Fibroblast of skin of back (primary cell): ENCODE measurements at places on chromosomes 12 and 14.
A peak's percentile ranks its signal among the peaks of the same experiment; 100 is the strongest.

DNA sequence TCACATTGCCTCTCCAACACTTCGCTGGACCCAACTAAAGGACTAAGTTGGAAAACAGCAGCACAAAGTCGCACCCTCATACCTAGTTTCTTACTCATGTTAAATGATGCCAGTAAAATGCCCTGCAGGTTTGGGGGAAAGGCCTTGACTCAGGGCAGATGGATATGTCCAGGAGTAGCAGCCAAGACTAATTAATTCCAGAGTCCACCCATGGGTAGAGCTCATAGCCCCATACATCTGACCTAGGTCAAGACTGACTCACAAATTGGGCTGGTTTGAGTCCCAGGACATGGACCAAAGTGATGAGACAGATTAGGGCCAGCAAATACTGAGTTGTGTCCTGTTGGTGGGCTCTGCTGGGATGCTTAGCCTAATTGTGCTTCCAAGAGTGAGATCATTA, 224.0 kb upstream of the BTG1 start:
- DNase-seq, result peak; percentile 33

DNA sequence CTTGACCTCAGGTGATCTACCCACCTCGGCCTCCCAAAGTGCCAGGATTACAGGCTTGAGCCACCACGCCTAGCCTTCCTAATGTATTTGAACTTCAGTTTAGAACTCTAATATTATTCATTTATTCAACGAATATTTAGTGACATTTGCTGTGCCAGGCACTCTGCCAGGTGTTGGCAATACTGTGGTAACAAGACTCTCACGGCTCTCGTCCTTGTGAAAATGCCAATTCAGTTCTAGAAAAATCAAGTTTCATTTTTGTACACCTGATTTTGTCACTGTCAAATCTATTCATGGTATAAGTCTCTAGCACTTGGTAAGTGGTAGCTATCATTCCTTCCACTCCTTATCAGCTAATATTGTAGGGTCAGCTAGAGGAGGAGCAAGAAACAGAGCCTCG, 6.3 kb upstream of the PWP1 start:
- DNase-seq, result no peak

DNA sequence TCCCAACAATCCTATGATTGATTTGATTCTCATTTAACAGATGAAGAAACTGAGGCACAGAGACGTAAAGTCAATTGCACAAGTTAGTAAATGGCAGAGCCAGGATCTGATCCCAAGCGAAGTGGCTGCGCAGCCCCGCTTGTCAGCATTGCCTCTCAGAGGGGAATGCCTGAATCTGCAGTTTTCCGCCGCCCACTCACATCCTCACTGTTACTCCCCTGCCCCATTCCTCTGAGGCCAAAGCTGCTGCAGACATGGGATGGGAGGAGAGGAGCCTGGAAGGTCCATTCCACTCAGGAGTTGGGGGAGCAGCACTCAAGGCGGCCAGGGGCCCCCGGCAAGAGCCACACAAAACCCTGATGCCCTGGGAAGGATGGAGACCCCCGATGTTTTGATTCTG, 1.0 kb downstream of the NRIP2 start:
- DNase-seq, result no peak

GRCh38 chr14:98927986-98928385, 344.0 kb downstream of the BCL11B start:
- no peak for DNase-seq

DNA sequence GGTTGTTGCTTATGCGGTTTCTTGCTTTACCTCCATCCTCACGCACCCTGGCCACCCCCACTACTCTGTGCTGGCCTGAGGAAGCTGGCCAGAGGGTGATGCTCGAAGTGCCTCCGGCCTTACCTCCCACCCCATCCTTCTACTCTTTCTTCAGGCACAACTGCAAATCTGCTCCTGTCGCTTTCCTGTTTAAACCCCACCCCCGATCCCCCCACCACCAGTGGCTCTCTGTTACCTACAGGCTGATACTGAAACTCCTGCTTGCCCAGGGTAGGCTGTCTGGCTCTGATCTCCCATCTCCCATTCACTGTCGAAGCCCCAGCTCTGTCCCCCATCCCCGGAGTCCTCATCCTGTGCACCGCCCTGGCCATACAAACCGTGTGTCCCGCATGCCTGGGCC, 111.5 kb downstream of the PRMT8 start:
- no peak for DNase-seq

GRCh38 chr14:22808388-22809209, 6.6 kb downstream of the SLC7A7 start:
- no peak for DNase-seq

DNA sequence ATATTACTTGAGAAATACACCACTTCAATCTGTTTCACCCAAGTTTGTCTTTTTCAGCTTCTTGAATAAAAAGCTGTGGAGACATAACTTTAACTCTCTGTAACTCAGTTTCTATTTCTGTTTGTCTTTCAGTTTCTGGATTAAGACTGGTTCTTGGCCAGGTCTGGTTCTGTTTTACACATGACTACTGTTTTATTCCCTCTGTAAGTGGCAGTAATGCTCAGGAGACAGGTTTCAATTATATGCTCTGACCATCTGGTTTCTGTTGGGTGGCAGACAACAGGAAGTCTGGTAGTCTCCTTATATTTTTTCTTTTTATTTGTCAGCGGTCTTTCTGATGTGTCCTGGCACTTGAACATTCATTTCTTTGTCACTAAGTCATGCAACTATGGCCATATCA, 102.9 kb downstream of the RPS29 start:
- no peak for DNase-seq

- DNase-seq, result peak; percentile 13
Measured at GRCh38 chr14:30681752-30682355, 59.7 kb downstream of the SCFD1 start.

GRCh38 chr12:52436000-52436827, 2.0 kb upstream of the KRT75 start:
- DNase-seq, result no peak

DNA sequence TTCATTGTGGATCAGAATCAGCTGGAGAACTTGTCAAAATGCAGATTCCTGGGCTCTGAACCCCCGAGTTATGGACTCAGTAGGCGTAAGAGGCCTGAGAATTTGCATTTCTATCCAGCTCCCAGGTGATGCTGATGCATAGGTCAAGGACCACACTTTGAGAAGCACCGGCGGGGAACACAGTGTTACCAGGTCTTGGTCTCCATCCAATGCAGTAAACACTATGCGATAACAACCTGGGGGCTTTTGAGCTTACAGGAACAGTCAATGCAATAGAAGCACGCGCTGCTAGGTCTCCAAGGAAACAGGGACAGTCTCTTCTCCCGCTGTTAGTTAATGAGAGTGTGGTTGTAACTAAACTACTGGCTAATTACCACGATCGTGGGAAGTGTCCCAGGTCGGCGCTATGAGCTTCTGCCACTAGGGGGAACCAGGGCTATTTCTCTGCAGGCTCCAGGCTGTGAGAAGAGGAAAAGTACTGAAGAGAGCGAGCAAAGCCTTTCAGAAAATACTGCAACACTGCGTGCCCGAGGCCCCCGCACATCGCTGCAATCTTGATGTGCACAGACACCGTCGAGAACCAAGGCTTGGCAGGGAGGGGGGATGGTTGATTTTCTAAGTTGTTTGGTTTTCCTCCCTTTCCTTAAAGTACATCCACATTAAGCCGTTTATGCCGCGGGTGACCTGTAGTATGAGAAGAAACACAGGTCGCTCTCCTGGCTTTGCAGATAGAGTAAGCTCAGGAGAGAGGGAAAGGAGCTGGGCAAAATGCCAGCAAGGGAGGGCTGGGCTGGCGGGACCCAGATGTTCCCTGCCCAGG, 52.0 kb upstream of the KCNA1 start:
- peak; percentile 67 for DNase-seq

DNA sequence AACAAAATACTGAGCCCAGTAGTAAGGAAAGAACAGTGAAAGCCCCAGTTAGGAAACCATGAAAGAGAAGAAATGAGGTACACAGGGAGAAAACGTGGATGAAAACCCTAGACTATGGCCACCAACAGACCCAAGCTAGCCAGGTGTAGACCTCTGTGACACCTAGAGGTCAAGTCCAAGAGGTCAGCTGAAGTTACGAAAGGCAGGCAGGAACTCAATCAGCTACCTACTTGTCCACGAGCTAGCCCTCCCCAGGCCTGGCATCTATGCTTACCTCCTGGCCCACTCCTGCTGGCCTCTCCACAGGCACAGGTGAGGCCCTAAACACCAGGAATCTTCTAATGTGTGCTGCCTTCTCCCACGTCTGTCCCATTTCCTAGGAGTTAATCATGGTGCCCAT, 48.7 kb downstream of the DPF3 start:
- DNase-seq, result no peak

DNA sequence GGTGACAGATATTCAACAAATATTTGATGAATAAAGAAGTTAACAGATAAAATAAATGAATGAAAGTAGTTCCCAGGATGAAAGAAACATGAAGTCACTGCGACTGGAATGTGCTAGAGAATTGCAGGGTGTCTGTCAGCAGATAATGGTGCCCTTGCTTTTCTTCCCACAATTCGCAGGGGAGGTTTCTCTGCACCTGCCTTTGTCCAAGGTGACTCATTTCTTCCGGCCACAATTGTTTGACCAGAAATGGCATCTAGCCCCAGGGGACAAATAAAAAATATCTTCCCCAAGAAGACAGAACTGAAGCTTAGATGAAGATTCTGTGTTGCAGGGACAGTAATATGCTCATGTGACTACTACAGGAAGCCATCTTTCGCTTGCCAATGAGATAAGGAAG, 316.1 kb upstream of the TBX3 start:
- DNase-seq, result peak; percentile 46

- DNase-seq, result peak; percentile 30
Measured at GRCh38 chr12:19525274-19525673, 86.0 kb downstream of the AEBP2 start.

DNA sequence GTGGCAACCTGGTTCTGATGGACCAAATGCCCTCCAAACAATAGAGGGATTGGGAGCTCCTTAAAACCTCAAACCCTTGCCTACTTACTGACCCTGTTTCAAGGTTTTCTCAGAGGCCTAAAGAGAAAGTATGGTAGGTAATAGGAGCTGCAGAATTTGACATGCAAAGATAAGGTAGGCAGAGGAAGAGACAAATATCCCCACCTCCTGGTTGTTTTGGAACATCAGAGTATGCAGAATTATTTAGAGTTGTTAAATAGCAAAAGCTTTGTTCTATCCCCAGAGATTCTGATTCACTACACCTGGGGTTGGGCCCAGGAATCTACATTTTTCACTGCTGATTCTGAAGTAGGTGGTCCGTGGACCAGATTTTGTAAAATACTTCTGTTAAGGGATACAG, 421.2 kb downstream of the SOX5 start:
- no peak for DNase-seq

DNA sequence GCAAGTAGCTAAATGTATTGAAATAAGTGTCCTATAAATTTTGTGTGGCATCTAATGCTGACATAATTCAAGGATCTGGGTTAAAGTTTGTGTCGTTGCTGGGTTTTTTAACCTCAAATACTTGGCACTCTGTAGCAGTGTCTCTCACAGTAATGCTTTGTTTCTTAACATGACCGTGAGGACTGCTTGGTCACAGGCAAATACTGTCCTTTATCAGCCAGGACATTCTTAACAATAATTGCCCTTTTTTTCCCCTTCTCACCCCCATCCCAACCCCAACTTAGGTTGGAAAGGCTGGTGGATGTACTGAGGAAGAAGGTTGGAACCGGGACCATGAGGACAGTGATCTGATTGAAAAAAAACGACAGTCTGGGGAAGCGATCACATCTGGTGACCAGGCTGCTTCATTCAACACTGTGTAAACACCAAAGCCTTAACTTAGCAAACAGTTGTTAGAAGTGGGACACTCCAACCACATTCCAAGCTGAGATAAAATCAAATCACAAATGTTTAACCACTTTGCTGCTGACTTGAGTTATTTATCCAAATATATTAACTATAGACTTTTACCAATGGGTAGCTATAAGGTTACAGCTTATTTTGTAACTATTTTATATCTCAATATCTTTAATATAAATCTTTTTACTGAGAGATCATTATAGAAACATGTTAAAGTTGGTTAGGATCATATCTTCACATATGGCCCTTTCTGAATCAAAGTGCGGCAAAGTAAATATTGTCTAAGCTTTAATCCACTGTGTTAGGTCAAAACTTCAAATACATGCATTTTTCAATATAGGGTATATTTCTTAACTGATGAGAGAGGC, 48.2 kb downstream of the FOXA1 start:
- DNase-seq, result peak; percentile 36

GRCh38 chr12:43586646-43587245, 34.7 kb upstream of the ADAMTS20 start:
- peak; percentile 4 for DNase-seq

DNA sequence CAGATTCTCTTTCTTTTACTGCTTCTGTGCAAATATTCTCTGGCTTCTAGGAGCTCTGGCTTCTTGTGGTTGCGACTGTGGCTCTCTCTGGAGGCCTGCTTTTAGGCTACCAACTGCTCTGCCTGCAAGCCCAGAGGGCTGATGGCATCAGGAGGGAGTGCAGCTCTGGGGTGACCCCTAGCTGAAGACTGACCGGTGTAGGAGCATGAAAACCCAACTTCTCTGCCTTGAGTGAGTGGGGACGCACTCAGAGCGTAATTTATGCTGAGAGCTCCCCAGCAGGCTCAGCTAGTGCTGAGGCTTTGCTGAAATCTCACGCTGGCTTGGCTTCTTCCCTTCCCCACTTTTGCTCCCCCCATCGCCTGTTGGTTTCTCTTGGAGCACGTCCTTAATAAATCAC, 29.9 kb upstream of the RBM19 start:
- no peak for DNase-seq

DNA sequence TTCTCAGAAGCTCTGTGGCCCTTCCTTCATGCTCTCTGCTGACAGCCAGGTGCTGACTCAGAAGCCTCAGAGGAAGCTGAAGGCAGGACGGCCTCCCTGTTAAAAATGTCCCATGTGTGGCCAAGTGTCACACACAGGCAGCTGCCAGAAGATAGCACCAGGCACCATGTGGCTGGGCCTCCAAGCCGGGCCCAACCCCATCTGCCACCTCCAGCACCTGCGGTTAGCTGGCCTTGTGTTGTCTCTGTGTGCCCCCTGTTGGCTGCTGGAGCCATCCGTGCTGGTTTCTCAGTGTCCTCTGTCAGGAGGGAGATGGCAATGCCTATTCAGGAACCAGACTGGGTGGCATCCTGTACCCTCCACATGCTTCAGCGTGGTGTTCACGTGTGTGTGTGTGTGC, 63.2 kb downstream of the TSPAN11 start:
- no peak for DNase-seq

DNA sequence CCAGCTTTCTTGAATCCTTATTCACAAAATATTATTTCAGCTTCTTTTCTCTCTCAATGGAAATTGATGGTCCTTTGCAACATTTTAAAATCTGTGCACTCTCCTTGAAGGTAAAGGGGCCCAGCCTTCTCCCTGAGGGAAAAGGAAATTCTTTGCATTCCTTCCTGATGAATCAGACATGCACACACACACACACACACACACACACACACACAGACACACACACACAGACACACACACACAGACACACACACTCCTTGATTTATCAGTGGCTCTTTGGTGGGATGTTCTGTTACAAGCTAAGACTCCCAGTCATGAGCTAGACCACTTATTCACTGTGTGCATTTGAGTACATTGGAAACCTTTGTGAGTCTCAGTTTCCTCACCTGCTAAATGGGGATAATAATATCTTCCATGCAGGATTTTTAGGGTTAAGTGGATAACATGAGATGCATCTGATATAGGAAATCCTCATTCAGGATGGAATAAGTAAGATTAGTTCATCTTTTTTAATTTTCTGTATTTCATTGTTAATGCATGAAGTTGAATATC, 45.1 kb upstream of the HMGA2 start:
- peak; percentile 64 for DNase-seq

GRCh38 chr14:29458547-29458946, 469.1 kb downstream of the PRKD1 start:
- DNase-seq, result no peak

- DNase-seq, result no peak
Measured at GRCh38 chr12:709455-710020, 42.8 kb upstream of the WNK1 start.
